HCT116 (cell line): ENCODE measurements at places on chromosomes 11 and 22. TPM values are rescaled to one million over a fixed set of nuclear protein-coding genes. Genes with fewer than 3 reads are reported as not detected.

DNA sequence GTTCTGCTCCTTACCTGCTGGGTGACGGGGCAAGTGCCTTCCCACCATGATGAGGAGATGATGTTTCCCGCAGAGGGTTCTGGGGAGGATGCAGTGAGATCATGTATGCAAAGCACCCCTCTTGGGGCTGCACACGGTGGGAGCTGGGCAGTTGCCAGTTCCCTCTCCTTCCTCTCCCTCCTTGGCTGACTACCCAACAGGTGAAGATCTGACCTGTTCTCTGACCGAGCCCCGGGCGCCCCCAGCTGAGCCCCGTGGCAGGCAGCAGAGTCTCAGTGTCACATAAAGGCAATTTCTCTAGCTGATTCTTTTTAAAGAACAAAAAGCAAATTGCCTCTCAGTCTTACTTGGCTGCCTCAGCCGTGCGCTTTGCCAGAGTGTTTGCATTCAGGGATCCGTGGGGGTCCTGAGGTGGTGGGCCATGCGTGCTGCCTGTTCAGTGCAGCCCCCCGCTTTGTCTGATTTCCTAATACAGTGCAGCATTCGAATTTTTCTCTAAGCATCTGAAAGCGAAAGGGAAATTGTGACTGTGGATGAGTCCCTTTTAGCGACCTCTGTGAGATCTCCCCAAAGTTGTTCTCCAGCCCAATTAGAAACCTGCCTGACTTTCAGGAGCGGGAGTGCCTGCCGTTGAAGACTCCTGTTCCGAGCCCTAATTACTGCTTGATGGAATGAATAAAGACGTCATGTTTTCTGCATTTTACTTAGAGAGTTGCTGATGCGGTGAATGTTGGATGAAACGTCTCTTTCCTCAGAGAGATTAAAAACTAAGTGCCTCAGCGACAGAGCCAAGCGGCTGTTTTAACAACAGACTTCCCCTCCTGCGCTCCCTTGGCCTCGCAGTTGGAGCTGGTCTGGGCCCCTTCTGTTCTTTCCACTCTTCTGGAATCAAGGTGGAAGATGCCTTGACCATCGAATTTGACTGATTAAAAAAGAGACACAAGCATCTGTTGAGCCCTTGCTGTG, 86.0 kb downstream of the GRIK4 start:
- H3K4me1 ChIP-seq, result no peaks in the 10 kb centered on the region
- H3K27me3 ChIP-seq, result no peaks in the 10 kb centered on the region
- H3K27ac ChIP-seq, result no peak overlapping the region
- H3K36me3 ChIP-seq, result no peaks in the 10 kb centered on the region
- no peak for DNase-seq
- no peak overlapping the region for H3K4me3 ChIP-seq

The FOLR1 gene
- 4.8 TPM for total RNA-seq

The CHEK2 gene
- 47.1 TPM for total RNA-seq

The TSPAN32 gene
- not detected for total RNA-seq

The SULT4A1 gene
- total RNA-seq, result 8.4 TPM

The LDHAL6A gene
- not detected for total RNA-seq
